ENCODE measurements at places on chromosomes 3 and 15.

- DNase-seq, result no peak
Measured at GRCh38 chr15:65057549-65057940, 10.2 kb downstream of the RASL12 start.

GRCh38 chr15:74631408-74631807 lies 15.8 kb downstream of the CLK3 start:
- DNase-seq, result no peak

DNA sequence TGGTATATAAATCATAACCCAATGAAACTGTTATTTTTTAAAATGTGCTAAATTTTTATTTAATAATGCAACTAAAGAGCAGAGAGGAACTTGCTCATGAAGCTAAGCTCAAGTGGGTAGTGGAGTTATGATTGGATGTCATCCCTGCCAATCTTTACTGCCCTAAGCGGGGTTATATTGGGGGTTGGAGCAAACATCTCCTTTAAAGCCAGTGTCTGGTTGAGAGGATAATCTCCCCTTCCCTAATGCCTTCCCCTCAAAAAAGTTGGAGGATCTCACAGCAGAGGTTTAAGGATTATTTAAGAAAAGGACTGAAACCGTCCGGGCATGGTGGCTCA lies 32.1 kb upstream of the CLASP2 start:
- DNase-seq, result no peak

- no peak for DNase-seq
Measured at GRCh38 chr15:100900136-100900794, 18.9 kb upstream of the LRRK1 start.

- DNase-seq, result no peak
Measured at GRCh38 chr15:56804279-56804678, 71.0 kb upstream of the ZNF280D start.

GRCh38 chr3:118909763-118910162 lies 124.9 kb downstream of the IGSF11 start:
- DNase-seq, result no peak

Measured in NCI-H187 treated with DMSO at 0.1 percent for 48 hours (cell line).